ENCODE measurements at places on chromosomes 13 and 19.
A peak's percentile ranks its signal among the peaks of the same experiment; 100 is the strongest.

DNA sequence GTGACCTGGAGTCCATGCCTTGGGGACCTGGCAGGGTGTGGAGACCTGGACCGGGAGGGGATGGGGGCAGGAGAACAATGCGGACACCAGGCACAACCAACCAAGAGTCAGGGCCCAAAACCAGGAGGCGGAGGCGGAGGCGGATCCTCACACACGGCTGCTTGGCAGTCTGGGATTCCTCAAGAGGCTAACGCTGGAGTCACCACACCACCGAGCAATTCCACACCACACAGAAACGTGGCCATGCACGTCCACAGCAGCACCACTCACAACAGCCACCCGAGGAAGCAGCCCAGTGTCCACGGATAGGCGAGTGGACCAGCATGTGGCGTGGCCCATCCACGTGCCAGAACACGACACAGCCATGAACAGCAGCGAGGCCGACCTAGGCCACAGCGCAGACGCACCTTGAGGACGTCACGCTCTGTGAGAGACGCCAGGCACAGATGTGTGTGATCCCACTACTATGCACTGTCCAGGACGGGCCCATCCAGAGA, 17.7 kb downstream of the SBNO2 start:
- DNase-seq, result no peak

DNA sequence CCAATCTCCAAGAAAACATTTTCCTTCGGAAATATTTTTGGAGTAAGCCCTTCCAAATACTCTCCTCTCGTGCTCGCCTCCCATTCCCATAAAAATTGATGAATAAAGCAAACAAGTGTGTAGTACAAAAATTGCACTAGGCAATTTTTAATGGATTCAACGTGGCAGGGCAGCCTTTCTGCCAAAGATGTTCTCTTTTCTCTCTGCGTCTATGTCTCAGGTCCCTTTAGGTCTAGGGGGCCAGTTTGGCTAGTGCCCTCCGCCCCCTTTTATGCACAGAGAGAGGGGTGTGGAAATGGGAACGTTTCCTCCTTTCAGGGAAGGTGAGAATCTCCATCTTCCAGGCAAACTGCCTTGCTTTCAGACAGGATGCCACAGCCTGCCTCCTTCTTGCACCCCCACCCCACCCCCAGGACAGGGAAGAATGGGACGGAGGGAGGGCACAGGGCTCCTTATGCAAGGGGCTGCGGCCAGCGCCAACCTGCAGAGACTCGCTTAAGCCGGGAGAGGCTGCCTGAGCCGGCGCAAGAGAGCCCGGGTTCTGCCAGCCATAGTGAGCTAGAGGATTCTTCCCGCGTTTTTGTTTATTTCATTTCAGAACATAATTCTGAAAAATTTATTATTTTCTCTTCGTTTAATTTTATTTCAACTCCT, 2.7 kb upstream of the ZIC2 start:
- DNase-seq, result no peak

GRCh38 chr13:29162638-29163235, 342.6 kb downstream of the MTUS2 start:
- peak; percentile 24 for DNase-seq

DNA sequence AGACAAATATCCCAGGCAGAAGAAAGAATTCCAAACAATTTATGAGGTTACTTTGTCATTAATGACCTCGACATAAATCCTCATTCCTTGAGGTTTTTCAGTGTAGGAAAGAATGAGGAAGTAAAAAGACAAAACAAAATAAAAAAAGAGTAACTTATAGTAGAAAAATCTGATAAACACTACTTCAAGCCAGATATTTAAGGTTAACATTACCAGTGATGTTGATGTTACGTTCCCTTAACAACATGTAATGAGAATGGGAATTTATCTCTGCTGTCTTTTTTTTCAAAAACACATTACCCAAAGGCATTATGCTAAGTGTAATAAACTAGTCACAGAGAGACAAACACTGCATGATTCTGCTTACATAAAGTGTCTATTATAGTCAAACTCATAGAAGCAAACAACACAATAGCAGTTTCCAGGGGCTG, 935.1 kb downstream of the SLITRK1 start:
- DNase-seq, result peak; percentile 14

- DNase-seq, result no peak
These were observed 817.8 kb upstream of the PCDH9 start for GRCh38 chr13:68047889-68048288.

DNA sequence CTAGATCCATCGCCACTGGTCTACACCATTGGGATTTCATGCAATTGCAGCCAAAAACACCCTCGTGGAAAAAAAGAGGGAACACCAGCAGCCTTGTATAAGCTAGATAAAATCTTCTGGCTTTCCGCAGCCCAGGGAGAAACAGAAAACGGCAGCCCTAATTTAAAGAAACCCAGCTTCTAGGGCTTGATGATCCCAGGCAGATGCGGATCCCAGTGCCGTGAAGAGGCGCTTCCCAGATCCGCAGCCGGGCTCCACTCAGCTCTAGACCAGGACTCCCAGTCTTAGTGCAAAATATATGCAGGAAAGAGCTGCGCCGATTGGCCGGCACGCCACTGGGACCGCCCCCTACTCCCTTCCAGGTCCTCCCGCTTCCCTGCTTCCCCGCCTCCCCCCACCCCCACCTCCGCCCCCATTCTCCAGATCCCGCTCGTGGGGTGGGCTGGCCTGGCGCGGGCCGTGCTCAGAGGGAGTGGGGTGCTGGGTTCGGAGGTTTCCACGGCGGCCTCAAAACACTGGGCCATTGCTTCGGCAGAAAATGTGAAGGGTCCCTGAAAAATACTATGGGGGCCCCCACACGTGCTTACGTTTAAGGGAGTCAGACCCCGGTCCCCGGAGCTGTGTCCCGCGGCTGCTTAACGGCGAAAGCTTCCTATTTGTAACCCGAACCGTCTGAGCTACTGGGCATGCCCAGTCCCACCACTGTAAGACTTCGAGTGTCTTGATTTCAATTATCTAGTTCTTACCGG, 63.1 kb downstream of the SERP2 start:
- DNase-seq, result peak; percentile 95

- no peak for DNase-seq
These were observed 19.3 kb downstream of the CCNE1 start for GRCh38 chr19:29831041-29831548.

- peak; percentile 77 for DNase-seq
These were observed 47.7 kb upstream of the USPL1 start for GRCh38 chr13:30569901-30570576.

DNA sequence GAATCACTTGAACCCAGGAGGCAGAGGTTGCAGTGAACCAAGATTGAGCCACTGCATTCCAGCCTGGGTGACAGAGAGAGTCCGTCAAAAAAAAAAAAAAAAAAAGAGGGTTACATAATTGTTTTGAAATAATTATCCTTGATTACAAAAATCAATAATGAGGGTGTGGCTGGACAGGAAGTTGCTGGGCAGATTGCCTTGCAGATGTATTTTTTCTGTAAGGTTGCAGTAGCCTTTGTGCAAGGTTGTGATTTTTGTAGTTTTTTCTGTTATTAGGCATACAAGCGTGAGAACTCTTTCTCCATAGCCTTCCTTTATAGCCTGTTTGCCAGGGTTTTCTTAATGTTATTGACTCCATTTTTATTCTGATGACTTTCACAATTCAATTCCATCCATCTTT, 40.7 kb upstream of the SIN3B start:
- DNase-seq, result no peak

DNA sequence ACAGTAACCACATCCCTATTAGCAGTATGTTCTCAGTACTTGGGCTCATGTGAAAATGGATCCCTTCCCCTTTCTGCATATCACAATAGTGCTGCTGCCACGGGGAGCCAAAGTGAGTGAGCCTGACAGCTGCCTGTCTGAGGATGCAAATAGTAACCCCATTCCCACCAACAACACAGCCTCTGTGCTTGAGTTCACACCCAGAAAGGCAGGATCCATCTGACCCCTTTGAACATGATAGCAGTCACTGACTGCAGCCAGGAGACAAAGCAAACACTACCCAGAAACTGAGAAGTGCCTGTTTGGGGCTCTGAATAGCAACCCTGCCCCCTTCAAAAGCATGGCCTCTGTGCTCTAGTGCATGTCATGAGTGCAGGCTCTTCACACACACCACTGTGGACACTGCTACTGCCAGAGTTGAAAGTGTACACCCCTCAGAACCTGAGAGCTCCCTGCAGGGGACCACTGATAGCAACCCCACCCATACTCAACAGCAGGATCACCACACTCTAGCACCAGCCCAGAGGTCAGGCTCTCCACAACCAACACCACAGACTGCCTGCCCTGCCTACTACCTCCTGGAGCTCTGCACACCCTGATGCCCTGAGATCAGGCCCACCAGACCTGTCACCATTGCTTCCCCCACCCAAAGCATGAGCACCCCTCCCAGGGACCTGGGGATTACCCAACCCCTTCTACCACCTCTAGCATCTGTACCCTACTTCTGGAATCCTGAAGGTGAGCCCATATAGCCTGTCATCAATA, 1563.5 kb upstream of the PRR20A start:
- no peak for DNase-seq

GRCh38 chr19:2567580-2567979, 91.7 kb downstream of the GADD45B start:
- no peak for DNase-seq

GRCh38 chr13:20274466-20274865, 42.3 kb upstream of the GJB6 start:
- no peak for DNase-seq

- DNase-seq, result no peak
These were observed 201.5 kb downstream of the TM9SF2 start for GRCh38 chr13:99702687-99703319.

DNA sequence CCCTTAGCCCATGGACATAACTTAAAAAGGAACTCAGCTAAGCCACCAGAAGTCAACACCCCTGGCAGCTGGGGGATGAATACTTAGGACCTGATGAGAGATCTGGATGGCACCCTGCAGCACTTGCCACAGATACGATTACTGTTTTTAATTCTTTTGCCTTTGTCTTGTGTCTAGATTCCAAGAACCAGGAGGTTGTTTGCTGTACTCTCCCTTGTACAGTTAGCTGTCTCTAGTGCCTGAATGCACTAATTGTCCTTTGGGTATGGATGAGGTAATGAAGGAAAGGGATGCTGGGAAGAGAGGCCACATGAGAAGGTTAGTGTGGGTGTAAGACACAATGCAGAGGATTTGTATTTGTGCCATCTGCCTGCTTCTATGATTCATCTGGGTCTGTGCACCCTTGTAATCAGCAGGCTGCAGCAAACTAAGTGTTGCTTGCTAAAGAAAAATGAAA, 385.8 kb downstream of the KCNRG start:
- DNase-seq, result peak; percentile 78

DNA sequence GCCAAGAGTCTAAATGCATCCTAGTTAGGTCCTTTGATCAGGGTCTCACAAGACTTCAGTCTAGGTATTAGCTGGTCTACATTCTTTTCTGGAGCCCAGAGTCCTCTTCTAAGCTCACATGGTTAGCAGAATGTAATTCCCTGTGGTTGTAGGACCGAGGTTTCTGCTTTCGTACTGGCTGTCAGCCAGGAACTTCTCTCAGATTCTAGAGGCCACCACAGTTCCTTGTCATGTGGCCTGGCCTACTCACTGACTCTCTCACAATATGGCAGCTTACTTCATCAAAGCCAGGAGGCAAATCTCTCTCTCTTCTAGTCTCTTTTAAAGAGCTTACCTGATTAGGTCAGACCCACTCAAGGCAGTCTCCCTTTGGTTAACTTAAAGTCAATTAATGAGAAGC, 82.9 kb downstream of the POU4F1 start:
- DNase-seq, result no peak

DNA sequence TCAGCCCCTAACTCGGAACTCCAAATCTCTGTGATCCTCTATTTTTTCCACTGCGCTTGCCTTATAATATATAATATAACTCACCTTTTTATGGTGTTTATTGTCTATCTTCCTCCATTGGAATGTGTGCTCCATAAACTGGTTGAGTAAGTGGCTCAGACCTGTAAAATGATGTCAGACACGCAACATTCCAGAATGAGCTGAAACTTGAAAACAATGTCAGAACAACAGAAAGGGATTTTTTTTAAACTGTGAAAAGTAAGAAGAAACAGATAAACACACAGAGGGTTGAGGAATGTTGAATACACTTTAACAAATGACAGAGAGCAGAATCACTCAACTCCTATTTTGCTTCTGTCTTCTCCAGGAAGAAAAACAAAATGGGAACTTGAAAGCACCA, 19.1 kb upstream of the FAM216B start:
- DNase-seq, result no peak

DNA sequence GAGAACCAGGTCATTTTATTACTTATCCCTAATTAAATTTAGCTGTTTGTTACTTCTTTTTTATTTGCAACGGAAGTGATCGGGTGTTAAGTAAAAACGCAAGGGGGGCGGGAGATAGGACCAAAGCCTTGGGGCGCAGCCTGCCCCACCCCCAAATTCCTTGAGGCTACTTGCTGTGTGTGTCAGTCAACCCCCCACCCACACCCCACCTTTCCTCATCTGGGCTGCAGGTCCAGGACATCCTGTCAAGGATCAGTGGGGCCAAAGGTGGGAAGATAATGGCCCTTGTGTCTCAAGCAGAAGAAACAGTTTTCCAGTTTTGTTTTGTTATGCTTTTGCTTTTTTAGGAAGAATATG, 1.2 kb upstream of the FOXO1 start:
- no peak for DNase-seq

DNA sequence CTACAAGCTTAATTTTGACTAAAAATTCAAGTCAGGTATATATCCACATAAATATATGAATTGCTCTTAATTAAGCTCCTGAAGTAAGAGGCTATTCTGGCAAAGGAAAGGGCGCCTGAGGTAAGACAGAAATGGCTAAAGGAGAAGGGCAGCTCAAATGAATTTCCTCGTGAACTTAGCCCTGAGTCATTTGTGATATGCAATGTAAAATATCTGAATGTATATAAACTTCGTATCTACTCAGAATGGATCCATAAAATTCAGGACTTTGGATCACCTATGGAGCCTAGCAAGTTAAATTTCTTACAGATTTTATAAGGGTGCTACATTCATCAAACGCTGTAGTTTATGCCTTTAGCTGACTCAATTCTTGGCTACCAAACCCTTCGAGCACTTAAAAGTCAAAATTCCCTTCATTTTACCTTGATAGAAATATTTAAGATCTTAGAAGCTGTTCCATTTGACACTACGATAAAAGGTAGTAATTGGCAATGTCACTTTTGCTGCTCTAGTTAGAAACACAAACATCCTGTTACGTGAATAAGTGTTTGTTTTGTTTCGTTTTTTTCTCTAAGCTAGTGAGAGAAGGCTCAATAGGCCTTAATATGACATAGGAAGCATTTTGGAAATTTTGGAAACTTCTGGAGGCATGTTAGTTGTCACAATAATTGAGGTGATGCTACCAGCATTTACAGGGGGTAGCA, 69.2 kb downstream of the DIAPH3 start:
- no peak for DNase-seq

- DNase-seq, result no peak
These were observed 446.0 kb downstream of the PCDH20 start for GRCh38 chr13:60969656-60970055.

- no peak for DNase-seq
These were observed 31.5 kb downstream of the LAIR2 start for GRCh38 chr19:54534156-54534555.

GRCh38 chr19:17348700-17349099, 11.3 kb downstream of the GTPBP3 start:
- DNase-seq, result peak; percentile 65

Data from myocyte (in vitro differentiated cells).